ENCODE measurements at places on chromosomes 2 and 18. TPM values are rescaled to one million over a fixed set of nuclear protein-coding genes. Genes with fewer than 3 reads are reported as not detected.

Gene MAB21L4
- not detected for total RNA-seq

Gene SIGLEC15
- total RNA-seq = 0.32 TPM

Gene CMPK2
- 8.7 TPM for total RNA-seq

Gene CDH19
- total RNA-seq = 0.35 TPM

Gene DSC3
- 0.22 TPM for total RNA-seq

Gene ACMSD
- not detected for total RNA-seq

Gene RBM44
- 1.3 TPM for total RNA-seq

Gene CEP68
- total RNA-seq = 21.9 TPM

Gene DOK1
- total RNA-seq = 38.2 TPM

Gene DNAH7
- 0.45 TPM for total RNA-seq

Gene ALS2
- total RNA-seq = 23.6 TPM

Gene TWIST2
- total RNA-seq = 73.9 TPM

Gene MITD1
- 18.0 TPM for total RNA-seq

Gene USP34
- total RNA-seq = 96.9 TPM

Gene KIF5C
- total RNA-seq = 0.84 TPM

Gene GBX2
- total RNA-seq = not detected

Gene LYPD6
- not detected for total RNA-seq

Gene HAAO
- total RNA-seq = 2.8 TPM

Gene RPIA
- 20.3 TPM for total RNA-seq
